ENCODE measurements at places on chromosomes 1 and 21.

- no peak for DNase-seq
These were observed 23.6 kb downstream of the DYRK3 start for GRCh38 chr1:206658981-206659273.

GRCh38 chr1:45395051-45395450 is 54.8 kb upstream of the MUTYH start:
- DNase-seq, result no peak

DNA sequence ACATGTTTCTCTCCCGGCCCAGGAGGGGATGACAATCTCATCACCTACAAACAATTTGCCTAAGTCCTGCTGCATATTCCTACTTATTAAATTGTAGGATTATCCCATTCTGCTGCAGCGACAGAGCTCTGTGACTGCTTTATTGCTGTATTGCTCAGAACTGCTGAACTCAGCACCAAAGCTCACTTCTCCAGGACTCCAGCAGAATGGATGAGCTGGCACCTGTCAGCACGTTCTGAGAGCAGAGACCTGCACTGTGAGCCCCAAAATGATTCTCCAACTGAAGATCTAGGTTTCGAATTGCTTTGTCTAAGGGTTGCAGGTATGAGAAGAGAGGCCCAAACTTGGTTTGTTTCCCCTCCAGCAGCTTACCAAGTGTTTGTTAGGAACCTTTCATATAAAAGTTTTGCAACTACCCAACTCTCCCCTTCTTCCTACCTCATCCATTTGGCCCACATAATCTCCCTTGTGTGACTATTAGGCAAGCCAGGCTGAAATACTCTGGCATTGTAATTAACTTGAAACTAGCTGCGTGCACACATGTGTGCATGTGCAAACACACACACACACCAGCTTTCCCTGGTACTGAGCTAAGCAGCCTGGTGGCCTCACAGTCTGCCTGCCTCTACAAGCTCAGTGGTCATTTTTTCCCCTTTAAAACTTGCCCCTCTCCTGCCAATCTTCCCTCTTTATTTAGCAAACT is 161.4 kb upstream of the CAMK1G start:
- DNase-seq, result no peak

GRCh38 chr1:53551428-53551995 is 92.3 kb downstream of the DMRTB1 start:
- no peak for DNase-seq

- DNase-seq, result no peak
These were observed 226.4 kb downstream of the GREM2 start for GRCh38 chr1:240385551-240385950.

DNA sequence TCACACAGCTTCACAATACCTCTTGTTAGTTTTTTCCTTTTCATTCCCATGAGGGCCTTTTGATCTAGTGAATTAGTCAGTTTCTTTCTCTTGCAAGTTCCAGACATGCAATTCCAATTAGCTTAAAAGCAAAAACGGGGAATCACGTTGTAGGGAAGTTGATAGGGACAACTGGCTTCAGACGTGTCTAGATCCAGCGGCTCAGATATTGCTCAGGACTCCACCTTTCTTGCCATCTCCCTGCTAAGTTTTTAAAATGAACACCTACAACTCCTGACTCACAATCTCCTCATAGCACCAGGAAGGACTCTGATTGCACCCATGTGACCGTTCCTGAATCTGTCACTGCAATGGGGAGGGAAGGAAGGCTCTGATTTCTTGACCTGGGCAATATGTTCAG is 63.8 kb upstream of the ARHGAP29 start:
- DNase-seq, result no peak

DNA sequence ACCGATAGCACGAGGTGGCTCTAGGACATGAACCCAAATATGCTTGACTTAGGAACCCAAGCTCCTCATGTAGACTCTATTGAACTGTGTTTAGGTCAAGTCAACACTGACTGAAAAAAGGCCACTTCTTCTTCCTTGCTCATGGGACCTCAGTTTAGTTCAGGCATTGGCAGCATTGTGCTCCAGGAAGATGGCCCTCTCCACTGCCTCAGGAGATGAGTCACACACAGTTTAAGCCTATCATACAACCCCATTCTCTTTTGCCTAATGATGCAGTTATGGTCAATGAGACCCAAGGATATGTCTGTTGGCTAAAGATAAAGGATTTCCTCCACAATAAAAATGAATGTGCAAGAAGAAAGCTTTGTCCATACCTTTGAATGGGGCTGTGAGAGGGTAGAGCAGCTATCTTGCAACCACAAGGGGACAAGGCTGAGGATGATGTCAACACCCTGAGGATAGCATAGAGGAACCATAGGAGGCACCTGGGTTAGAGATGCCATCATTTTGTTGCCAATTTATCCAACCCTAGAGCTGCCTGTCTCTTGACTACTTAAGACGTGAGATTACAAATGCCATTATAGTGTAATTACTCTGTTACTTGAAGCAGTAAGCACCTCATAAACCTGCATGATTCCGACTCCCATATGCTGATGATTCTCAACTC is 3.0 kb upstream of the TRIM63 start:
- no peak for DNase-seq

DNA sequence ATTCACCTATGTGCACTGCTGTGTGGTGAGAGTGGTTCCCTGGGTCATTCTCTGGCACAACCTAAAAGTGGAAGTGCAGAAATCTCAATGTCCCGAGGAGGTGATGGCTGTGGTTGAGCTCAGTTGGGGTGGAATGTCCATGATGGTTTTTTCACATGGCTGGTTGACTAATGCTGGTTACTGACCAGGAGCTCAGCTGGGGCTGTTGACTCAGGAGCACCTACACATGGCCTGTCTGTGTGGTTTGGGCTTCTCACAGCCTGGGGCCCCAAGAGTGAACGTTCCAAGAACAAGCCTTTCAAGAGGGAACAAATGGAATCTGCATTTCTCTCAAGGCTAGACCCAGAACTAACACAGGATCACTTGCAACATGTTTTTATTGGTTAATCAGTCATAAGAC is 6.4 kb upstream of the KANK4 start:
- DNase-seq, result no peak

DNA sequence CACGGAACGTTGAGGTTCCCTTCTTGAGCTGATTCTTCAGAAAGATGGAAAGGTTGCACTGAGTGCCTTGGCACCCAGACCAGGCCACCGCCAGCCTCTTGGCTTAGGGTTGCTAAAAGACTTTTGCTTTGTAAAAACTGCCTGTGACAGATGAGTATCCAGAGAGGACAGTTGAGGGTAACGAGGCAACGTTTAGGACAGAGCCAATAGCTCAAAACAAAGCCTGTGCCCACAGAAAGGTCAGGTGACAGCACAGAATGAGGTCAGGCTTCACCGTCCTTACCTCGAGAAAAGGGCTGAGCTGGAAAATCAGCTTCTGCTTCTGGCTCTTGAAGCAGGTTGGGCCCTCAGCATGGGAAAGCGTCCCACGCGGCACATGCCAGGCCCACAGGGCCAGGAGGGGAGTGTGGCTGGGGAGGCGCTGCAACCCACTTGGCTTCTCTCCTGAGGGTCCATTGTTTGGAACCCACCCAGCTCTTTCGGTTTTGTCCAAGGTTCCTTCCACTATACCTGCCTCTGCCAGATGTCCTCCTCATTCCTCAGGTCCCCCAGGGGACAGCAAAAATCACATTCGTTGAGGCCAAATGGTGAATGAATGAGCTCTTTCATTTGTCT is 55.5 kb downstream of the SCCPDH start:
- no peak for DNase-seq

DNA sequence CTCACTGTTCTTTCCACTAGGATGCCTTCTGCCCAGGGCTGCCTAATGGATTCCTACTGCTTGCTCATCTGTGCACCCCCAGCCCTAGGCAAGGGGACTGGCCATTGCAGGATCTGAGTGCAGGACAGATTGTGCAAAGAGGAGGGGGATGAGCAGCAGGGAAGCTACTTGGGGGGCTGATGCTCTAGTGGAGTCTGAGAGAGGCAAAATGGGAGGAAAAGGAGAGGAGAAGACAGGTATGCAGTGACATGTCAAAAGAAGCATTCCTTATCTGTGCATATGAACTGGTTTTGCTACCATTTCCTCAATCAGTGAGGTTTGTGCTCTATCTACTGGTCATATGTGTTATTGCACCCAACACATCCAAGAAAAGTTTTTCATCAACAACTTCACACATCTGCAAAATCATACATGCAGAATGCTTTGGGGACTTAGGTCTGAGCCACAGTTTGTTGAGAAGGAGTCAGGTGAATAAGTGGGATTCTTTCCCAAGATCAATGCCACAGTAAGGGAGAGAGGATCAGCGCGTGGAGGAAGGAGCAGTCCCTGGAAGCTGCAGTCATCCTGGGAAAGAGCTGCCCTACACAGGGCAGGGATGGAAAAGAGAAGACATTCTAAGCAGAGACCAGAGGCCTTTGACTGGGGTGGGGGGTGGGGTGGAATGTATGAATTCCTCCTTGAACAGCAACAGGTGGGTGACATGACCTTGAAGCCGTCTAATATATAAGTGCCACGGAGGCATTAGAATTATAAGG is 14.4 kb downstream of the SLC5A9 start:
- DNase-seq, result no peak

DNA sequence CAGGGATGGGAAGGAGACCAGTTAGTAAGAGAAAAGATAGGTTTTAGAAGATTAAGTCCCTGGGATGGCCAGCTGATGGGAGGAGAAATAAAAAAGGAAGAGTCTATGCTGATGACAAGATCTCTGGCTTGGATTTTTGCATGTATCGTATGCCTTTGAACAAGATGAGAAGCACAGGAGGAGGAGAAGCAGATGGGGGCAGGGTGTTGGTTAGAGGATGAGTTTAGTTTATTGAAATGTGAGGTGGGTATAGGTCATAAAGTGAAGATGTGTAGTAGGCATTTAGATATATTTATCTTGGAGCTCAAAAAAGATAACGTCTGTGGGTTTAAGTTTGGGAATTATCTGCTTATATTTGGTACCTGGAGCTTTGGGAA is 1.4 kb downstream of the TIPRL start:
- DNase-seq, result peak; percentile 21

DNA sequence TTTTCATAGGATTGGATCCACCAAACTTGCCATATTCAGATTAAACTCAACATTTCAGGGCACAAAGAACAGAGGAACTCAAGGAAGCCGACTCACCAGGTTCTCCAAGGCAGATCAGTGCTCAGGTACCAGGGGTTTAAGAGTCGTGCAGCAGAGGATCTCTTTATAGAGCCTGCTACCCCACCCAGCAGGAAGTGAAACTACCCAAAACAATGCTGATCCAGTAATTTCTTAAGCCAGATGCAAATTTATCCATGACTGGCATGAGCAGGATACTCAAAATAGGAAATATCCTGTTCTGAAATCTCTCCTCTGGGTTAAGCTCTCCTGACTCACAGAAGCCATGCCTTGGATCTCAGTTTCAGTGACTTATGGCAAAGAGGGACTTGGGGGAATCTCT is at the start of gene SPRR2A:
Gene SPRR2A (minus strand): TSS at position 138 of the 400 bp plus-strand sequence. CDS start 777 bp downstream, outside the sequence.
- no peak for DNase-seq

- DNase-seq, result no peak
These were observed 264.5 kb downstream of the OLFM3 start for GRCh38 chr1:101732261-101732660.

GRCh38 chr21:27649323-27649722 is 682.4 kb upstream of the ADAMTS5 start:
- DNase-seq, result no peak

GRCh38 chr1:34645109-34645688 is 109.6 kb upstream of the GJB5 start:
- no peak for DNase-seq

- DNase-seq, result no peak
These were observed 73.5 kb upstream of the PDC start for GRCh38 chr1:186534401-186534800.

DNA sequence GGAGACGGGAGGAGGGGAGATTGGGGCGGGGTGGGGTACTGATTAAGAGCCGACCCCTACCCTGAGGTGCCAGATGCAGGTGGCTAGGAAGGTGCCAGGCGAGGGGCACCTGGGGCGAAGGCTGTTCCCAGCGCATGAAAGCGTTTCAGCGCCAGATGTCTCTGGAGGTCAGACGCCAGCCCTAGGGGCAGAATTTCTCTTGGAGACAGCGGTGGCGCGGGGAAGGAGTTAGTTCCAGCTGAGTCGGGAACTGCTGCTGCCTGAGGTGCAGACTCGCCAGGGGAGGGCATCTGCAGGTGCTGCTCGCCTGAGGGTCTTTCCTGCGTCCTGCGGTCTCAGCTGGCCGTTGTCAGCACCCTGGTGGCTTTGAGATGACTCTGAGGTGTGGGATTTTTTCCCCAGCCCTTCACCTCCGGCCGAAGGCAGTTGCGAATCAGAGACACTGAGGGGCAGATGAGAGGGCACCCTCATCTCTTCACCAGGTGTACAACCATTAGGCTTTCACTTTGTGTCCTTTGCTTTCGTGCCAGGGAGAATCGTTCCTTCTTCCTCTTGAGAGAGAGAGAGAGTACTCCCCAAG is 539 bp downstream of the CGN start:
- DNase-seq, result peak; percentile 48

GRCh38 chr1:9922342-9922741 is 12.3 kb upstream of the CTNNBIP1 start:
- no peak for DNase-seq

GRCh38 chr1:237235091-237235490 is 193.1 kb downstream of the RYR2 start:
- no peak for DNase-seq

- DNase-seq, result no peak
These were observed 81.2 kb upstream of the EFHD2 start for GRCh38 chr1:15328351-15329103.

DNA sequence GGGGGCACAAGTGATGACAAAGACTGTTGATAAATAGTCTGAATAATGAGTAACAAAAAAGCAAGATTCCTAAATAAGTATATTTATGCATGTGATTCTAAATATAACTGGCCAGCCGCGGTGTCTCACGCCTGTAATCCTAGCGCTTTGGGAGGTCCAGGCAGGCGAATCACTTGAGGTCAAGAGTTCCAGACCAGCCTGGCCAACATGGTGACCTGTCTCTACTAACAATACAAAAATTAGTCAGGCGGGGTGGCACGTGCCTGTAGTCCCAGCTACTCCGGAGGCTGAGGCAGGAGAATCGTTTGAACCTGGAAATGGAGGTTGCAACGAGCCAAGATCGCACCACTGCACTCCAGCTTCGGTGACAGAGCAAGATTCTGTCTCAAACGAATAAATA is 161.5 kb downstream of the TOMM20 start:
- DNase-seq, result peak; percentile 7

Data from activated T-cell treated with anti-CD3 and anti-CD28 coated beads, Interleukin-2, amount 50 U/mL, for 48 hours (primary cell).